Thoracic aorta (tissue), 2 donors: ENCODE measurements at places on chromosomes 6 and 20. TPM values are rescaled to one million over a fixed set of nuclear protein-coding genes. Genes with fewer than 3 reads are reported as not detected.

- no peak for DNase-seq
These were observed 35.2 kb upstream of the NOP56 start for GRCh38 chr20:2617099-2617714.

Gene FKBP1C
- total RNA-seq: not detected

GRCh38 chr6:138431256-138432062, 27.4 kb downstream of the HEBP2 start:
- no peak for DNase-seq

GRCh38 chr6:113629975-113630737, 227.0 kb upstream of the MARCKS start:
- DNase-seq: no peak

DNA sequence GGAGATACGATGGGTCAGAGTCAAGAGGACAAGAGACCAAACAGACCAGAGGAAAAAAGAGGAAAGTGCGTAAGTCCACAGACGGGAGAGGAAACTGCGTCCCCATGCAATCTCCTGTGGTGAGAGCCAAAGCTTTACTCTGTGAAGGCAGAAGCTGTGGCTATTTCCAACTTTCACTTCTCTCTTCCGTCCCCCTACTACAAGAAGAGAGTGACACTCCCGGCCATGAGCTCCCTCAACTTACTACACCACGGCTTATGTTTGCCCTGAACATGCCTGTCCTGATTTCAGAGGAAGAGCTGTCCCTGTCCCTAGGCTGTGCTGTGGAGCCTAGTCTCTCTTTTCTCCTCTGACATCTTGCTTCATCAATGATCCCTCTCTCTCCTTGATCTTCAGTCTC, 11.5 kb upstream of the SSR1 start:
- no peak for DNase-seq

GRCh38 chr20:58094698-58095097, 133.8 kb downstream of the ANKRD60 start:
- DNase-seq: no peak

Gene TSBP1
- total RNA-seq: not detected

DNA sequence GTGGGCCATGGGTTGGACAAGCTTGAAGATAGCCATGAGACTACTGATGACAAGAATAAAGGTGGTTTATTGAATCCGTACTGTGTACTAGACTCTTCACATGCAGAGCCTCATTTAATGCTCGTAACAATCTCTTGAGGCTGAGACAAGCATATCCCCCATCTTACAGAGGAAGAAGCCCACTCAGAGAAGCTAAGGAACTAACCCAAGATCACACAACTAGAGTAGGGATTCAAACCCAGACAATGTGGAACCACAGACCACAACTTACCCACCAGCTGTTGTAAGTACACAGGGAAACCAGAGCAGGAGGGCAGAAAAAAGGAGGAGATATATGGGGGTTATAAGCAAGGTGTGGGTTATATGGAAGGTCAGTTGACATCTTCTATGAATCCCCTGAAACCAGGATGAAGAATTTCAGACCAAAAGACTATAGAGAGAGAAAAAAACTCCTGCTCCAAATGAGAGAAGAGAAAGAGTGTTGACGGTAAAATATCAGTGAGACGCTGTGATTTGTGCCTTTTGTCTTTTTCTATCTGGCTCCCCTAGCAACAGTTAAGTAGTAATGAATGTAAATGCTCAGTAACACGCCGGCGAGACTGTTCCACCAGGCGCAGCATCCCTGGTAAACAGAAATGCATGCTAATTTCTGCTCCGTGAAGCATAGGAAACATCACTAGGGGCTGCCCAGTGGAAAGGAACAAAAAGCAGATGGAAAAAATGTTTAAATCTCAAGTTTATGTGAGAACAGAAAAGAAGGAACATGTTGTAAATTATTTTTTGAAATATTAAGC, 80.1 kb upstream of the SLC22A16 start:
- no peak for DNase-seq

Gene LTB
- total RNA-seq: not detected

DNA sequence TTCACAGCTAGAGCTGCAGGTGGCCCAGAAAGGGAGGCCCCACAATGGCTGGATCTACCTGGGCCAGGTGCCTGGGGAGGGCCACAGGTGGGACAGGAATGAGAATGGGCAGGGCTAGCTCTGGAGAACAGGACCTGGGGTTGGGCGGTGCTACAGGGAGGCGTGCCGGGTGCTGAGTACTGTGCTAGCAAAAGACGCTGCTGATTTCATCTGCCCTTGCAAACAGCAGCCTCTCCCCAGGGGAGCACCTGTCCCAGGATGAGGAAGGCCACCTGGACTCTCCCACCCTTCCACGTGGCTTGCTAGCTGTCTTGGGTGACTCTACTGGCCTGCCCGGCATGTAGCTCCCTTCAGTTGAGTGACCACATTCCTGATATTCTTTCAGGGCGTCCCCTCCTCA, 6.6 kb upstream of the YTHDF1 start:
- no peak for DNase-seq

DNA sequence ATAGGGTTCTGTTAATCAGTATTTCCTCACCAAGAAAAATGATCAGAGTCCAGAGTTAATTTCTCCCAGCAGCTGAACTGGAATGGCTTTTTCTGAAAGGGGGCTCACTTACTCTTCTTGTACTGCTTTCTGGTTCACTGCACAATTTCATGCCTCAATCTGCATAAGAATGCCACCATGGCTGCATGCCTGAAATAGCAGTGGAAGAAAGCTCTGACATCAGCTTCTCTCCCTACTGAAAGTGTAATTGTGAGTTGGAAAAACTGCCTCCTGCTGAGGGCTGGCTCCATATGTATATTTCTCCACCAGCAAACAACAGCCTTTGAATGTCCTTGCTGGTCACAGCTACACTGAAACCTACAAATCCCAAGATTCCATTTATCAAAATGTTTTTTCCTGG, 1027.2 kb upstream of the GJE1 start:
- no peak for DNase-seq

DNA sequence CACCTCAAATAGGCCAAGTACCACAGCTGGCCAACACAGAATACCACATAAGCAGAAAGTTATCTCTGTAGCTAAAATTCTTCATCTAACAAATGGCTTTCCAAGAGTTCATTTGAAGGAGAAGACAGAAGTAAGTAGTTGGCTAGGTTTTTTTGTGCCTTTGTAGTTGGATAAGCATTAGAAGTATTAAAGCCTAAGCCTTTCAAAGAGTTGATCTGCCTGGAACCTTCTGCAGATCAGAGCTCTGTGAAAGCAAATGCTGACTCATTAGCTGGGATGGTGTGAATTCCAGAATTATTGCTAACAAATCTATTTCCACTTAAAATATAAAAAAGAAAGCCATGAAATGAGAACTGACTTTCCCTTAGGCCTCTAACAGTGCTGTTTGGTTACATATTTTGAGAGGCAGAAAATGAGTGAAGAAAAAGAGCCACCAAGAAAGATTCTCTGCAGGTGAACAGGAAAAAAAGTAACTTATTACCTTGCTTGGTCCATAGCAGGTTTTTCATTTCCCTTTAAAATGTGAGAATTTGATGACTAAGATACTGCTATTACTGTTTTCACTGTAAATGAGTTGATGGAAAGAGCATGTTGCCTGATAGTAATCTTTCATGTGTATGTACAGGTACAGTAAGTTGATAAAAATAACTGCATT, 763.2 kb upstream of the FLRT3 start:
- DNase-seq: no peak

GRCh38 chr6:2360716-2361115, 115.3 kb upstream of the GMDS start:
- DNase-seq: no peak

GRCh38 chr6:113461153-113461932, 395.8 kb upstream of the MARCKS start:
- no peak for DNase-seq

- no peak for DNase-seq
These were observed 5.7 kb downstream of the ARHGAP40 start for GRCh38 chr20:38607351-38607750.

DNA sequence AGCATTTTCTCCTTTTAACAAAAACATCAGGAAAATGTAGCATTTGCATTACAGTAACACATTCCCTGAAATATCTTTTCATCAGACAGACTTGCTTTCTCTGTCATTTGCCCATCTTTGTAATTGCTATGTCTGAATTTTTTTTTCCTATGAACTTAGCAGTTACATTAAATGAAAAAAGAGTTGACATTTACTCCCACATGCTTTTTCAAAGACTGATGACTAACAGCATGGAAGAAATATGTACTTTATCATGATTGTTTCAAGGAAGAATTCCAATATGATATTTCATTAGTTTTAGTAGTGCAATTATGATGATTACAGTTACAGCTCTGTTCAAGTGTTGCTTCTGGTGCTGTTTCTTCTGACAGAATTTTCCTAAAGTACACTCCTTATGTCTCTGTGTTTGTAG, 864.5 kb upstream of the MAN1A1 start:
- no peak for DNase-seq

DNA sequence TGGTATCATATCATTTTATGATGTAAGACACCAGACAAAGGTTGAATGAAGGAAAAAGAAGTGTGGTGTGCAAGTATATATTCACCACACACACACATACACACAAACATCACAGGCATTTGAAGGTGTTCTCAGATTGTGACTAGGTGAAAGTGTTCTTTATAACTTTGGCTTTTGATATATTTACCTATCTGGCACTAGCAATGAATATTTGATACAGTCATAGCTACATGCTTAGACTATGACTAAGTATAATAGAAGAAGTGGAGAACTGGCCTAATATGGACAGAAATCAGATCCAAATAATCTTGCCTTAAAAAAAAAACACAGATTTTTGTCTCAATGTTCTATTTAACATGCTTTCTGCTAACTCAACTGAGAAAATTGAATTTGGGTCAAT, 809.9 kb downstream of the KIF16B start:
- no peak for DNase-seq

DNA sequence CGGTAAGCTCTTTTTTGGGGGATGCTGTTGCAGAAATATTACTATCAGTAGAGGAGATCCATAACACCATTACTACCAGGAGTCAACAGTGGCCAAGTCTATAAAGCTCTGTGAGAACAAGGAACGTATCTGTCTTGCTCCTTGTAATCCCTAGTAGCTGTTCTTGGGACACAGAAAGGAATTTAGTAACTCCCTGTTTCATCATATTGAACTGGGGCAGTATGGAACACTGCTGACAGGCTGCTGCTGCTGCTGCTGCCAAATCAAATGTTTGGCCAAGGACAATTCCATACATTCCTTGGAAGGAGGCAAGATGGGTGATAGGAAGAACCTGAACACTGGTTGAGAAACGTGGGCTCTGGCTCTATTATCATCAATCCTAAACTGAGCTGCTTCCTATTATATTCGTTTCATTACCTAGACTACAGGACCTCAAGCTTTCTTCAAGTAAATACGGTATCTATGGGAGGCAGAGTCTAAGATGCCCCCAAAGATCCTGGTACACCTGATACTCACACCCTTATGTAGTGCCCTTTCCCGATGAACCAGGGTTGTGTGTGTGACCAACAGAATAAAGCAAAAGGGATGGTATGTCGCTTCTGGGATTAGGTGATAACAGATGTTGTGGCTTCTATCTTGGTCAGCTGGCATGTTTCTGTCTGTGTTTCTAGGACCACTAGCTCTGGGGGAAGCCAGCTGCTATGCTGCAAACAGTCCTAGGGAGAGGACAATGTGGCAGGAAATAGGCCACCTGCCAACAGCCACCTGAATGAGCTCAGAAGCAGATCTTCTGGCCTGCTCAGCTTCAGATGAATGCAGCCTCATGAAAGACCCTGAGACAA, 39.5 kb downstream of the ELOVL5 start:
- DNase-seq: no peak

DNA sequence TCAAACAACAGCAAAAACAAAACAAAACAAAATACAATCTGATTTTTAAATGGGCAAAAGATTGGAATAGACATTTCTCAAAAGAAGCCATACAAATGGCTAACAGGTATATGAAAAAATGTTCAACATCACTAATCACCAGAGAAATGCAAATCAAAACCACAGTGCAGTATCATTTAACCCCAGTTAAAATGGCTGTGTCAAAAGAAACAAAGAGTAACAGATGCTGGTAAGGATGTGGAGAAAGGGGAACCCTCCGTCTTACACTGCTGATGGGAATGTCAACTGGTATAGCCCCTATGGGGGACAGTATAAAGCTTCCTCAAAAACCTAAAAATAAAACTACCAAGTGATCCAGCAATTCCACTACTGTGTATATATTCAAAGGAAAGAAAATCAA, 10.9 kb upstream of the NELFCD start:
- DNase-seq: no peak

DNA sequence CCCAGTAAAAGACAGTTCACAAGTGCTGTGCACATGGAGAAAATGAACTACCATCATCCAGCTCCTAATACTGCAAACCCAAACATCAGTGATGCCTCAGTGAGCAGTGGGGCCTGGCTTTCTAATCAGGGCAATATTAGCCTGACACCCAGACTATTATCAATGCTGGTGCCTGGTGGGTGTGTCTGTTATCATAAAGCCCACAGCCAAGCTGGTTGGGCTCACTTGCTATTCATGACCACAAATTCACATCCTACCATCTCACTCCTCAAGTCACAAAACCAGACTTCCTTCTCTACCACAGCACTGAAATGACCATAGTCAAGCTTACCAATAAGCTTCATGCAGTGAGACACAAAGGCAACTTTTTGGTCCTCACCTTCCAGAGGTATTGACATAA, 180.8 kb upstream of the PLN start:
- DNase-seq: no peak

Gene MRPS18B
- 27.3 TPM for total RNA-seq

Gene RIMS4
- 2.4 TPM for total RNA-seq

Gene WFDC12
- not detected for total RNA-seq

- DNase-seq: no peak
These were observed 293.9 kb downstream of the KIF16B start for GRCh38 chr20:16279320-16279719.

GRCh38 chr6:14673201-14673600, 555.6 kb downstream of the CD83 start:
- DNase-seq: no peak

DNA sequence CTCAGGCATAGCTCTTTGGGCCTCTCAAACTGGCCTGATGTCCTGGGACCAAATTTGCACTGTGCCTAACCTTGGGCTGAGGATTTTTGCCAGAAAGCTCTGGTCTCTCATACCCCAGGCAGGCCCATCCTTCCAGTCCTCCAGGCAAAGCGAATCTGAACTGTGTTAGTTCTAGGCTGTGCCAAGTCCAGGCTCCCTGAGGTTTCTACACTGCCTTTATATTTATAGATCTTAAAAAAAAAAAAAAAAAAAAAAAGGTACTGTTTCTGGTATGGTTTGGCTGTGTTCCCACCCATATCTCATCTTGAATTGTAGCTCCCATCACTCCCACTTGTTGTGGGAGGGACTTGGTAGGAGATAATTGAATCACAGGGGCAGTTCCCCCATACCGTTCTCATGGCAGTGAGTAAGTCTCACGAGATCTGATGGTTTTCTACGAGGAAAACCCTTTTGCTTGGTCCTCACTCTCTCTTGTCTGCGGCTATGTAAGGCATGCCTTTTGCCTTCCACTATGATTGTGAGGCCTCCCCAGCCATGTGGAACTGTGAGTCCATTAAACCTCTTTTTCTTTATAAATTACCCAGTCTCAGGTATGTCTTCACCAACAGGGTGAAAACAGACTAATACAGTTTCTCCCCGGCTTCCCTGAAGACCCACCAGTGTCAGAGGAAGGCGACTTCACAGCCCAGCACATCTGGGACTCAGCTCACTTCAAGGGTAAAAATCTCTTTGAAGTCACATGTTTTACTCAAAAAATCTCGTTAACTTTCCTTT, 39.0 kb upstream of the TBXT start:
- DNase-seq: no peak

Gene OR14J1
- total RNA-seq: not detected
